Bone marrow (tissue), 2 donors: ENCODE measurements at places on chromosomes 1 and 21.

DNA sequence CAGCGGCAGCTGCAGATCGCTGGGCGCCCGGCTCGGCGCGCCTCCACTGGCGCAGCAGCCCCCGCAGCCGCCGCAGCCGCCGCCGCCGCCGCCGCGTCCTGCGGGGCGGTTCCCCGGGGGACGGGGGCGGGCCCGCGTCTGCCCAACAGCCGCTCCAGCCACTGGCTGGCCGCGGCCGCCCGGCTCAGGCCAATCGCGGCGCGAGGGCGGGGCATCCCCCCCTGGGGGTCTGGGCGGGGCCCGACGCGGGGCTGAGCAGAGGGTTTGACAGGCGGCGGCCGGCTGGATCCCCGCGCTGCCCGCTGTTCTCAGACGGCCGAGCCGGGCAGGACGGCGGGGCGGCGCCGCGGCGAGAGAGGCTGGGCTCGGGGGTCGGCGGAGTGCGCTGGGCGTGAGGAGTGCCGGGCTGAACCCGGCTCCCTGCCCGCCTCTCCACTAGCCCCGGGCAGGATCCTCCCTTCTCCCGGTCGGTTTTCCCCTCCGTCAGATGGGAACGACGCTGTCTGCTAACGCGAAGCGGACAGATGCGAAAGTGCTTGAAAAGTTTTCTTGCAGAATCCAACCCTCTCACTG is at the start of gene GLIS1:
Gene GLIS1 (minus strand): TSS at position 56 of the 573 bp plus-strand sequence. CDS start 1,100 bp downstream, outside the sequence.
- no peak for DNase-seq

GRCh38 chr21:32572574-32573420 is 12.5 kb downstream of the TCP10L start:
- no peak for DNase-seq

DNA sequence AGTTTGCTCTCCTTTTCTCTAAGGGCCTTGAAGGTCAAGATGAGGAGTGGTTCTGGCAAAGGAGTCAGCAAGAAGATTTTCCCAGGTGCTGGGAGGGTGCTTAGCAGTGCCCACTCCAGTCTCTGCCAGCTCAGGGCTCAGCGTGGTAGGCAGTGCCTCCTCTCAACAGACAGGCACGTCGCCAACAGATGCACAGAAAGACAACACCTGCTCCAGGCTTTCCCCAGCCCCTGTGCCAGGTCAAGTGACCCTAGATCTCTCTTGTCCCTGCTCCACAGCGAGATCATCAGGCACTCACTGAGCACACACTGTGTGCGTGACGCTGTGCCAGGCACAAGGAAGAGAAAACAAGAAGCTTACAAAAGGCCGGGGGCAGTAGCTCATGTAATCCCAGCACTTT is 86.0 kb downstream of the CASZ1 start:
- DNase-seq, result no peak

DNA sequence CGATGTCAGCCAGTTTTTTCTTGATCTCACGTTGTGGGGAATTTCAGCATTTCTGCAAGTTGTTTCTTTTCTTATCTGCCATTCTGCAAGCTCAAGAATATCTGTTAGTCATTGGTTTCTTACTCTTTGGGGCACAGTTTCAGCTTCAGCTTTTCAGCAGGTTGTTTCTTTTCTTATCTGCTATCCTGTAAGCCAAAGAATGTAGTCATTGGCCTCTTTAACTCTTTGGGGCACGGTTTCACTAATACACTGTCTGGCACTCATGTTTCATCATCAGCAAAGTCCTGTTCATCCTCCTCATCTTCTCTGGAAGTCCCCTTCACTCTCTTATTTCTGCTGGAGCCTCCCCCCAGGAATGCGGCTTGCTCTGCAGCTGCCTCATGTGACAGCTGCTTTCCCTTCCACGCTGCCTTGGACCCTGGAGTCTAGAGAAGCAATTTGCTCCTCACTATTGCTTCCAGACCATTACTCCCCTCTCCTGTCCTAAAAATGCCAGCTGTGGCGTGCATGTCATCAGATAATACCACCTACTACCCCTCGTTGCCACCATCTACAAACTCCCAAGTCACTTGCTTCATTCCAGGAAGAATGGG is 67.0 kb upstream of the CACNA1E start:
- no peak for DNase-seq

- no peak for DNase-seq
These were observed 133.0 kb downstream of the GPR52 start for GRCh38 chr1:174580801-174581200.

- DNase-seq, result no peak
These were observed 6.5 kb downstream of the CTRC start for GRCh38 chr1:15444468-15445389.

- no peak for DNase-seq
These were observed 250.1 kb downstream of the KAZN start for GRCh38 chr1:14848625-14849024.

DNA sequence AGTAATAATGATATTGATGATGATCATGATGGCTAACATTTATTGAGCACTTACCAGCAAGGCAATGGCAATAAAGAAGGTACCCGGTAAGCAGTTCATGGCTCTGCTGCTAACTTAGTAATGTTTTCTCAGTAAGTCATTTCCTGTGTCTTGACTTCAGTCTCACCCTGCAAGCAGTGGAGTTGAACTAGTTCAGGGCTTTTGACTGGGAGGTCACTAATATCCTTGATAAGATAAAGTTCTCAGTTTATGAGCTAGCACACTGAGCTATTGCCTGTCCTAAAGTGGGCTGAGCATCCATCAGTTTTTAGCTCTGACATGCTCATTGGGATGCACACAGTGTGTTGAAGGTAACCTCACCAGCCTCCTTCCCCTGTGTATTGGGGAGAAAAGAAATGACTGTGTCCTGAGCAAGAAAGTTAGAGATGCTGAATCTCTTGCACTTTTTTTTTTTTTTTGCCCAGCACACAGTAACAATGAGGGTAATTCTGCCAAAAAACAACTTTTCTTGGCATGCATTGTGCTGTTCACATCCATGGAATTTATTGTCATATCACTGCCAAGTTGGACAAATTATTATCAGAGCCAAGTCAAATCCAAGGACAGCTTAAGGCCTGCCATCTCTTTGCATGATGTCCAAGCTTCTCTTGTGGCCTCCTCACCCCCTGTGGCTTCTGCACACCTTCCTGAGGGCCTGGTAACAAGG is 55.5 kb upstream of the GADD45A start:
- no peak for DNase-seq

DNA sequence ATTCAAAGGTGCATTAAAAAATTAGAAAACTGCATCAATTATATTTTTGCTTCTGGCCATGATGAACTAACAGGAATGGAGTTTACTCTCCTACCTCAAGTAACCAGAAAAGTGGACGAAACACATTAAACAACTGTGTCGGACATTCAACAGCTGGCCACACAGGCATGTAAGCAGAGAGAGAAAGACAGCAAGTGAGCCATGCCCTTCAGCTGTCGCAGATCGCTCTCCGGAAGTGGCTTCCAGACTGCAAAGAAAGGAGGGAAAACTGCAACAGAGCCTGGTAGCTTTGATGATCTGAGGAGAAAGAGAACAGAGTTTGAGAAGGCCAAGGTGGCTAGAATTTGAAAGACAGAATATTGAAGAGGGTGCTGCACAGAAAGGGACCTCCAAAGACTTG is 557.2 kb downstream of the MATN1 start:
- no peak for DNase-seq

GRCh38 chr1:154999571-155000410 is 2.8 kb upstream of the ZBTB7B start:
- DNase-seq, result no peak

DNA sequence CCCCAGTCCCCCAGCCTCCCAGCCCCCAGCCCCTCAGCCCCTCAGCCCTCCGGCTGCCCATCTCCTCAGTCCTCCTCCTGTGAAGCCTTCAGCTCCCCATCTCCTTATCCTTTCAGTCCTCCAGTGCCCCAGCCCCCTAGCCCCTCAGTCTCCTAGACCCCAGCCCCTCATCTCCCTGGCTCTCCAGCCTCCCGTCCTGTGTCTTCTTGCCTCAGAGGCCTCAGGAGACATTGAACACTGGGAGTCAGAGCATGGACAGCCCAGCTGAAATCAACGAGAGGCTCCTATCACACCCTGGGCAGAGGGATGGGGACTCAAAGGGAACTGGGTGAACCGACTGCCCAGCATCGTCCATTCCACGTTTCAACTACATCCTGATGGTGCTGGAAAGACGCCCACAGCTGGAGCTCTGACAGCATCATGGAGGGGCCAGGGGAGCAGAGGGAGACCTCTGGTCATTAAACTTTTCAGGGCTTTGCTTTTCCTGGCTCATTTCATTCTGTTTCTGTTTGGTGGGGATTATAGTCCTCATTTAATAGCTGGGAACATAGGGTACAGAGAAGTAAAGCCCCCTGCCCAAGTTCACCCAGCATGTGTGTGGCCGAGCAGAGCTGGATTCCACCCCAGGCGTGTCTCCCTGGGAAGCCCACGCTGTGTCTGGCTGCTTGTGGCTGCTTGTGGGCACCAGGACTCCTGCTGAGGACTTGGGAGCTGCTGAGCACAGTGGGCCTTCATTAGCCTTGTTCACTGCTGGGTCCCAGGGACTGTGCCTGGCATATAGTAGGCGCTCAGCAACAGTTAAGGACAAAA is 396.7 kb downstream of the PTPRU start:
- DNase-seq, result no peak

DNA sequence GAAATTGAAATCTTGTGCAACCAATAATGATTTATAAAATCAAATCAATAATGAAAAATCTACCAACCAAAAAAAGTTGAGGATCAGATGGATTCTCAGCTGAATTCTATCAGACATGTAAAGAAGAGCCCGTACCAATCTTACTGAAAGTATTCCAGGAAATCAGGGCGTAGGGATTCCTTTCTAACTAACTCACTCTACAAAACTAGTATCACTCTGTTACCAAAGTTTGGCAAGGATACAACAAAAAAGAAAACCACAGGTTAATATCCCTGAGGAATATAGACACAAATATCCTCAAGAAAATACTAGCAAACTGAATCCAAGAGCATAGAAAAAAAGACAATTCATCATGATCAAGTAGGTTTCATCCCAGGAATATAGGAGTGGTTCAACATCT is 52.8 kb upstream of the ADGRL4 start:
- no peak for DNase-seq

GRCh38 chr1:175090780-175091179 is 23.1 kb downstream of the TNN start:
- no peak for DNase-seq

DNA sequence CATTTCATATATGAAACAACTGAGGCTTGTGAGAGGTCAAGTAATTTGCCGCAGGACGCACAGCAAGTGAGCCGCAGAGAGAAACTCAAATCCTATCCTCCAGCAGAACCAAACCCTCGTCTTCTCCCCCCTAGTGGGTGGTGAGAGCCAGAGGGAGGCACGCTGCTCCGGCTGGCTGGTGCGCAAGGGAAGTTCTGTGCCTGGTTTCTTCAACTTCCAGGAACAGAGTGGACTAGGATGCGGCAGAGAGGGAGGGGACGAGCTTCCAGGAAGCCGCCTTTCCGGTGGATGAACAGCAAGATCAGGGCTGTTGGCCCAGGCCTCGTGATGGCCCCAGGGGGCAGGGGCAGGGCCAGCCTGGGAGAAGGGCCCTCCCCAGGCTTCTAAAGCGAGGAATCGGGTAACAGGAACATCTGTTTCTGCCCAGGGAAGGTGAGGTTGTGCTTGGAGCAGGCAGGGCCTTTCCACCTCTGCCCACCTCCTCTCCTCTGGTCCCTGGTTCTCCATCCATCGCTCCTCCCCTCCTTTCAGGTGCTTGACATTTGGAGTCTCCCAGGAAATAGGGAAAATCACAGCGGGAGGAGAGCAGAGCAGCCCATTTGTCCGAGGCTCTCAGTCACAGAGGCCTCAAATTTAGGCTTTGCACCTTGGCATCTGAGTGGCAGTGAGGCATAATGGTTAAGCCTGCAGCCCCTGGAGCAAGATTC is 16.8 kb upstream of the PDIK1L start:
- DNase-seq, result no peak

GRCh38 chr1:203870245-203870644 is 8.8 kb downstream of the SNRPE start:
- no peak for DNase-seq

- no peak for DNase-seq
These were observed 36.7 kb upstream of the COP1 start for GRCh38 chr1:176243746-176244145.

- DNase-seq, result peak; percentile 44
These were observed 107.3 kb downstream of the UCHL5 start for GRCh38 chr1:192951691-192952460.

DNA sequence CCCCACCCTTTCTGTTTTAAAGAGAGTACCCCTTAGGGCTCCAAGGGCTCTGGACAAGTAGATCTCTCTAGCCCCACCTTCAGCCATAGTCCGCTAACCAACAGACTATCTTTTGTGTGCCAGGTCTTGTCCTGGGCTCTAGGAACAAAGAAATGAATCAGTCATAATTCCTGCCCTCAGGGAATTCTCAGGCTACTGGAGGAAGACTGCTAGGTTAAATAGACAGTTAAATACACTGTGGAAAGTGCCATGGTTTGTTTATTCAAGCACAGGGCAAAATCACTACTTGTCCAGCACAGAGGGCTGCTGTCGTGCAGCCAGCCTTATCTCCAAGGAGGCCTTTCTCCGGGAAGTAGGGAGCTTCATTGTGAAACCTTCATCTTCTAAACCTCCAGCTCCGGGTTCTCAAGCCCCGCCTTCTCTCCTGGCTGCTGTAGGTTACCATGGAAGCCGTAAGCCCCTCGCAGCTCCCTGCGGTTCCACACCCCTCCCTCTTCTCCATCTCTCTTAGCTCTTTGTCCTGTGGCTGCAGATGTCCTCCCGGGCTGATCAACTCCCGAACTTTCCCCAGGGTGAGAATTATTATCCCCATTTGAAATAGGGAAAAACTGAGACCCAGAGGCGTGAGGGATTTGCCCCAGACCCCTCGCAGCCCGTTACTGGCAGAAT is 29.8 kb downstream of the SHISAL2A start:
- no peak for DNase-seq

DNA sequence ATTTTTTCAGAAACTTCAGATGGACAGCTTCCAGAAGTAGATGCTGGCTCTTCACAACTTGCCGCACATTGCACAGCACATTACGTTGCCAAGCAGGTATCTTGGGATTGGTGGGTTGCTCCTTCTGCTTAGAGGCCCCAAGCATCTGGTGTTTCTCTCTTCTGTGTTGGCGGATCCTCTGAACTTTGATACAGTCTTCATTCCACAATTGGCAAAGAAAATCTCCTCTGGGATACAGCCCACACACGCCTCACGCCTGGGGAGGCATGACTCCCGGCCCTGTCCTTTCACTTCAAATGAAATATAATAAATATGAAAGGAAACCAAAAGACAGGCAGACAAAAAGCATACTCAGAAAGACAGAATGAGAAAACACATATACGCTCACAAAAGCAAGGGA is 72.3 kb upstream of the PPP2R5A start:
- DNase-seq, result no peak

DNA sequence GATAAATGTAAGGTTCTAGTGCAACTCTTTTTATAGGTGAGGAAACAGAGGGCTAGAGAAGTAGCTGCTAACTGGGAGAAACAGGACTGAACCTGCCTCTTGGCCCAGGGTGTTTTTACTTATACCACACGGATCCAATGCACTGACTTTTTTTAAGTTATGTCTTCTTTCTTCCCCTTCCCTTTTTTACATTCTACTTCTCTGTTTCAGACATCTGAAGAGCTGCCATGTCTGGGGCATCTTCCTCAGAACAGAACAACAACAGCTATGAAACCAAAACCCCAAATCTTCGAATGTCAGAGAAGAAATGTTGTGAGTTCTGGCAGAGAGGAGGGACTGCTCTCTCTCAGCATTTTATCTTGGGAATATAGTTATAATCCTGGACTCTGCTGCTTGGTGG is 1.4 kb downstream of the PFKFB2 start:
- peak; percentile 65 for DNase-seq

GRCh38 chr1:28160782-28161266 is 15.7 kb downstream of the PTAFR start:
- DNase-seq, result no peak
